Activated CD8-positive, alpha-beta memory T cell treated with anti-CD3 and anti-CD28 coated beads, Interleukin-2, amount 50 U/mL, for 48 hours (primary cell): ENCODE measurements at places on chromosomes 1 and 21.

DNA sequence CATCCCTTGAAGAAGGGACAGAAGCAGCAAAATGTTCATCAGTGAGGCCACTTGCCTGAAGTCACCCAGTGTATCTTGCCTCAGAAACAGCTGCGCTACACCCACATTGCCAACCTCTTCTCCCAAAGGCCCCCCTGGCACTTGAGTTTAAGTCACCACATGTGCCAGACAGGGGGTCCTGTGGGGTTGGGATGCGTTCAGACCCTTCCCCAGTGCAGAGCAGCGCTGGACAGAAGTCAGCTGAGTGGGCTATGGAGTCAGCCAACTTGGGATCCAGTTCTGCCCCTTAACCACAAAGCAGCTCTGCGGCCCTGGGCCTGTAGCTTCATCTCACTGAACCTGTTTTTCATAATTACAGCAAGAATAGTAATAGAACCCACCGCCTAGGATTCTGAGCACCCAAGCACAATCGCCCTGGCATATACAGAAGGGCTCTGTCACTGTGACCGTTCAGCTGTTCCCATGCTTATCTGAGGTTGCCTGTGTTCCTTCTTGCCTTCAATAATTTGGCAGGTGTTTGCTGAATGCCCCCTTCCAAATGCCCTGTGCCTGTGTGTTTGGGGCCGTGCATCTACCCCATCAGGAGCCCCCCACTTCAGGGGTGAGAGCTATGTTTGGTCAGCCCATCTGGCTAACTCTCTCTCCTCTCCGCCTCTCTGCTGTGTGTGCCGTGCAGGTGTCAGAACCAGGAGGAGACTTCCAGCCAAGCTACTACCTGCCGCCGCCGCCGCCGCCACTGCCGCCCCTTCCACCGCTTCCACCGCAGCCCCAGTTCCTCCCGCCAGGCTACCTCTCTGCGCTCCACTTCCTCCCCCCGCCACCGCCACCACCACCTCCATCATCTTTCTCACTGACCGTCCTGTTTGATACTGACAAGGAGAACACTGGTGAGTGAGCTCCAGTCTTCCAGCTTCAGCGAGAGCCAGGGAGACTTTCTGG is 5.0 kb downstream of the DMRTB1 start:
- no peak for DNase-seq

DNA sequence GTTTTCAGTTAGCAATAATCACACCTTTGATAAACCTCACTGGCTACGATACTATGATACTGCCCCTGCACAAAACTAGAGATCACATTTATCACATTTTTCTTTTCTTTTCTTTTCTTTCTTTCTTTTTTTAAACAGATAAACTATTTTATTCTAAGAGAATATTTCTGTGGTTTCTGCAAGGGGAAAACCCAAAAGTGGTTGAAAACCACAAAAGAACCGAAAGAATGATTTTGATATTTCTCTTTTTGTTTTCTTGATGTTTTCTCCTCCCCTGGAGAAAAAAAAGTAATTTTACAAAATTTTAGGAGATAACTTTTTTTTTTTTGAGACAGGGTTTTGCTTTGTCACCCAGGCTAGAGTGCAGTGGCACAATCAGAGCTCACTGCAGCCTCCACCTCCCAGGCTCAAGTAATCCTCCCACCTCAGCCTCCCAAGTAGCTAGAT is 18.4 kb upstream of the FRRS1 start:
- DNase-seq: no peak

- DNase-seq: no peak
These were observed 1.1 kb downstream of the RGS16 start for GRCh38 chr1:182602935-182603645.

- DNase-seq: no peak
These were observed 15.3 kb downstream of the NOC2L start for GRCh38 chr1:943545-944340.

GRCh38 chr1:222346955-222347354 is 200.9 kb downstream of the HHIPL2 start:
- no peak for DNase-seq

- DNase-seq: no peak
These were observed 33.9 kb upstream of the GRIK3 start for GRCh38 chr1:37068260-37068659.

DNA sequence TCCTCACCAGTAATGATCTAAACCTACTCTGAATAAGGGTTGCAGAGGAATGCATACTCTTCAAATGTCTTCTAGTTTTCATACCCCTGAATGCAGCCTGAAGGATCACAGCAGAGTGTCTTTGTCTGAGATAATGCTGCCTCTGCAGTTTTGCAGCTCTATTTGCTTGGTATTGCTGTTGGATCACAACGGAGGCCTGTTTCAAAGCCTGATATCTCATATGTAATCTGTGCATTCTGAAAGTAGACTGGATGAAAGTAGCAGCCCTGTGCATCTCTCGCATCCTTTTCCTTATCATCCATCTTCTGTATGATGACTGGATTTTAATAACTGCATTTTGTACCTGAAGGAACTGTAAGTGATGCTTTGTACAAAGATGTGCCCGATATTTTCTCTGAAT is 34.9 kb upstream of the F13B start:
- DNase-seq: no peak

DNA sequence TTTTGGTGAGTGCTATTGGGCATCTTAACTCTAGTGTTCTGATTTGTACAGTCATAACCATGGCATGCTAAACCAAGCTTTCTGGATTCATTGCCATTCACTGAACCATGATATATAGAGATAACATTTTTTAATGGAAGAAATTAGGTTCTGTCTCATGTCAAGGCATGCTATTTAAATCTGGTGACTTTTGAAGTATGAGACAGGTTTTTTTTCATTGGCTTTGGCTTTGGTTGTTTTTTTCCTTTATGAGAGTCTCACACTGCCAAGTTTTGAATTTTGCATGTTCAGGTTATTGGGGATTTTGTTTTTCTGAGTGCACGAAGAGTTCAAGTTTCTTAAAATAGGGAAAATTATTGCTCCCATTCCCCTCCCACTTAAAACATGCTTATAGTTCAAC is 141.3 kb upstream of the ADAMTS5 start:
- DNase-seq: no peak

DNA sequence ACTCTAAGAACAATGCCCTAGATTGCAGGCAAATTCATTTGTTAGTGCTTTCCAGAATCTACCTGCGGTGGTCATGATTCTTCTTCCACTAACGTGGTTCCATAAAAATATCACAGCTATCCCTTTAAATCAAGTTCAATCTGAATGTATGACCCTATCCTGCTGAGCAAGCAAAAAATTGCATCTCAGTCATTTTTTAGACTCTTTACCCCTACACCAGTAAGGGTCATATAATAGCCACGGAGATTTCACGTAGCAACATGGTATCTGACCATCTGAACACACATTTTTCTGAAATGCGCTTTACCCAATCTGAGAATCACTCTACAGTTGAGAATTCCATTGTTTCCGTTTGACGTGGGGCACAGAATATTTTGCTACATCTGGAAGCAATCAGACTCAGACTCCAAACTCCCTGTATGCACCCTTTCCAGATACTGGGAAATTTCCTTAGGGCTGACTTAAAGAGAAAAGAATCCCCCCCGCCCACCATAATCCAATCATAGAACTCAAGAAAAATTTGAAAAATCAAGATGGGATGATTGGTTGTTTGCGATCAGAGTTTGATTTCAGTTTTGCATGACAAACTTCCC is 699.2 kb upstream of the ZP4 start:
- no peak for DNase-seq

DNA sequence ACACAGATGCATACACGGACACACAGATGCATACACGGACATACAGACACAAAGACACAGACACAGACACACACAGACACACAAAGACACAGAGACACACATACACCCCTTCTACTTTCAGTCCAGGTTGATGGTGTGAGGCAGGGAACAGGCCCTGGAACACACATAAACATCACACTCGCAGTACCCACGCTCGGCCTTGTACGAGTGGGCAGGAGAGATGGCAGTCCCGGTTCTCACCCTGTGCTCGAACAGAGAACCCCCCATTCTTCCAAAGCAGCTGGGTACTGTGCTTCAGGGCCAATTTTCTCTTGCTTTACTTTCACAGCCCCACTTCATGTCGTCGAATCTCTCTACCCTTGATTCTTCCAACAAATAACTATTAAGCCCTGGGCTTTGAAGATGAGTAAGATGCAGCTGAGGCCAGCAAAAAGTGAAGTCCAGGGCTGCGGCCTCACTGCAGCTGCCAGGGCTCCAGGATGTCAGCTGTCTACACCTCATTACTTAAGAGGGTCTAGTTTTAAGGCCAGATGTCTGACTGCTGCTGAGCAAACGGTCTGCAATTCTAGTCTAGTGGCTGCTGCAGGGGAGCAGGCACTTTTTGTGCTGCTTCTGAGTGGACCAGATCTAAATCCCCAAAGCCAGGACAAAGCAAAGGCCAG is 90.1 kb downstream of the PGBD5 start:
- DNase-seq: no peak

DNA sequence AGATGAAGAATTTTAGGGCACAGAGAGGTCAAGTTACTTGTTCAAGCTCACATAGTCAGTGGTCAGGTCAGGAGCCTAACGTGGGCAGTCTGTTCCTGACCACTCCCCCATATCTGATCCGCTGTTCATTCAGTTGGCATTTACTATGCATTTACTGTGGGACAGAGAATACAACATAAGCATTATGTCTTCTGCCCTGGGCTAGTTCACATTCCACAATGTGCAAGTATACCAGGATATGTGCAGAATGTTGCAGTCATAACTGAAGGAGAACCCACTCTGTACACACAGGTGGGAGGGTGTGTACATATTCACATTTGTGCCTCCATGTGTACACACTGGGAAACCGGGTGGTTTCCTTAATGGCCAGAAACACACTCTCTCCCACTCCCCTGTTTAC is 309.6 kb downstream of the PRDM2 start:
- DNase-seq: no peak

GRCh38 chr1:188489336-188490112 is 1660.8 kb downstream of the PLA2G4A start:
- no peak for DNase-seq

DNA sequence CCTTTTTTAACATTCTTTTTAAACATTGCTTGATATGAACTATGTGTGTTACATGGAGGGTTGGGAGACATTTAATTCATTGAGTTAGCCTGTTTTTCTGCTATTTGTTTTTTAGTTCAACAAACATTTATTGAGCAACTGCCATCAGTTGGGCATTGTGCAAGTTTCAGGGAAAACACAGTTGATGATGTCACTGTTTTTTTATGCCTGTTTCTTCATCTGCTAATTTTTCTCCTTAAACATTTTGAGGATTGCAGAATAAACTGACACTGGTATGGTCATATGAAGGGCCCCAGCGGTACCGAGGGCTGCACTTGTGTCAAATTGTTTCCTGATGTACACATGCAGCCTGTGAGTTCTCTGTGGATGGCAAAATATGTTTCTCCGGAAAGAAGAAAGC is 253.0 kb downstream of the FGGY start:
- no peak for DNase-seq

GRCh38 chr1:54652168-54652567 is 10.6 kb downstream of the MROH7 start:
- DNase-seq: no peak

DNA sequence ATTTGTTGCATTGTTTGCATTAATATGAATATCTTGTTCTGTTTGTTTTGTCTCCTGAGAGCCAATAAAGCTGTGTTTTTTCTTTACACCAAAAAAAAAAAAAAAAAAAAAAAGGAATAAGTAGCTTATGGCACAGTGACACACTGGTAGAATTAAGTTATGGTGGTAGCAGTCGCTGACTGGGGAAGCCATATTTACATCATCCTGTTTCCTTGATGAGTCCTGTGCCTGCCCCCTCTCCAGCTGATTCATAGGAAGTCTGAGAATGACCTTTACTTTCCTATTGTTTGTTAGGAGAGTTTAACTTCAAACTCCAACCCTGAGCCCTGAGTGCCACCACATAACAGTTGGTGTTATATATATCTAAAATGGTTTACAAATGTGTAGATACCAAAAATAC is 62.2 kb downstream of the OBSCN start:
- no peak for DNase-seq

DNA sequence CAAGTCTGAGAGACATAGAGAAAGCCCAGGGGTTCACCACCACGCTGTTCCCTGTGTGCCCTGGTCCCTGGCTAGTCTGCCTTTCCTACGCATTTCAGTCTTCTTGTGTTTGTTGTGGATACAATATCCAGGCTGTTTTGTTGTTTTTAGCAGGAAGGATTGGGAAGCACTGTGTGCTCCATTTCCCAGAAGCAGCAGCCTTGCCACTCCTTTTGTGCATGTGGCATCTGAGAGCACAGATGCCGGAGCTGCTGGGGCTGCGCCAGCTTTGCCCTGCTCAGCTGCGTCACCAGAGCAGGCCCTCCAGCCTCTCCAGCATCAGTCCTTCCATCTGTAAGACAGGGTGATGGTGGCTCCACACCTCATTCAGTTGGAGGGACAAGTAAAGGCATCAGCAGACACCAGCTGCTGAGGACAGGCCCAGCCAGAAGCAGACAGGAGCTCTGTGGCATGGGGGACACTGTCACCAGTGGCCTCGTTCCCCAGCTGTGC is 94.4 kb upstream of the COL6A1 start:
- DNase-seq: no peak

DNA sequence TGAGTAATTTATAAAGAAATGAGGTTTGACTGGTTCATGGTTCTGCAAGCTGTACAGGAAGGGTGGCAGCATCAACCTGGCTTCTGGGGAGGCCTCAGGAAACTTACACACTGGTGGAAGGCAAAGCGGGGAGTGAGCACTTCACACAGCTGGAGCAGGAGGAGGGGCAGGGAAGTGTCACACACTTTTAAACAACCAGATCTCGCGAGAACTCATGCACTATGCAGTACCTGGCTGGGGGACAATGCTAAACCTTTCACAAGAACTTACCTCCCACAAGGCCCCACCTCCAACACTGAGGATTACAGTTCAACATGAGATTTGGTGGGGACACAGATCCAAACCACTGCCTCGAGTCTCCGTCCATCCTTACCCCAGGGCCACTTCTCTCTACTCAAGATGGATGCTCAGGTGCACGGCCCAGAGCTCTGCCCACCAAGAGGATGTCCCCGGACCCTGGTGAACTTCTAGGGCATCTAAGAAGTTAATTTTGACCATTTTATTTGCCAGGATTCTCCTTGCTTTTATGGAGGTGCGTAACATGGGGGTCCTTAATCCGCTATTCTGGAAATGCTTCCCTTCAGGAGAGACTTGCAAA is 22.7 kb upstream of the ACTRT2 start:
- no peak for DNase-seq

DNA sequence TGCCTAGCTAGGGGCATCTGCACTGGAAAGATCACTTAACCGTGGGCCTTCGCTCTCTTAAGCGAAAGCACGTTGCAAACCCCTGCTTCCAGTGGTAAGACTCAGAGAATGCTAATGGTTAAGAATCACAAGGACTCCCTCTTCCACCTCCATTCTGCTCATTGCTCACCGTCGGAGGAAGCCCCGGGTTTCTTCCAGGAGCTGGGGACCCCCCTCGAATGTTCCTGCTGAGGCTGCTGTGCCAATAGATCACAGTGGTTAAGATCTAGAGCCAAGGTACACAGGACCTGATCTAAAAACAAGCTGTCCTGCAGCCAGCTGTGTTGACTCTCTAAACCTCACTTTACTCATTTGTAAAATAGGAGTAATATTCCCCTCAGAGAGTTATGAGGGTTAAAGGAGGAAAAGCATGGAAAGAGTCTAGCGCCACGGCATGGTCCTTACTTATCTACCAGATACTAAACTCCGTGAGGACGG is 765 bp downstream of the VAMP3 start:
- DNase-seq: no peak
